Fibroblast of upper back skin (primary cell): ENCODE measurements at places on chromosomes 7 and 10.

- DNase-seq: peak; percentile 70
Observed at GRCh38 chr10:22365644-22366434, 20.5 kb downstream of the SPAG6 start.

GRCh38 chr10:62894156-62894555 lies 78.0 kb upstream of the EGR2 start:
- no peak for DNase-seq

DNA sequence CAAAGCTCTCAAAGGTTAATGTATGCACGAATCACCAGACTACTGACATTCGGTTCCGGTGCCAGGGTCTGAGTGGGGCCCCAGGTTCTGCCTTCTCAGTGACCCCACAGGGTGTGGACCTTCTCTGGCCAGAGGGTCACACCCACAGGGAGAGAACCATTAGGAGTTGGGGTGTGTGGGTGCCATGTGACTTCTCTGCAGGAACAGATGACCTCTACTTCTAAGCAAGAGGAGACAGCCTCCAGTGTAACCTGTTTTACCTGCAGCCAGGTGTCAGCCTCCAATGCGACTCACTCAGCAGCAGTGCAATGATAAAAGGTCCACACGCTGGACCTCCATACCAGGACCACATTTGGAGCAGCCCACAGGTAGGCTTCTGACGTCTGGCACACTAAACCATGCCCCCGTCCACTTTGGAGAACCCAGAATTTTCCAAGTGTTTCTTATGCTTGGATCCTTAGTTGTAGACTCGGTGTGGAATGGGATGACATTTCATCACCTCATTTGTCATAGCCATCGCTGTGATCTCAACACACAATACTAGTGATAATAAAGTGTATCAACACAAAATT lies 16.2 kb upstream of the INSIG1 start:
- DNase-seq: no peak

DNA sequence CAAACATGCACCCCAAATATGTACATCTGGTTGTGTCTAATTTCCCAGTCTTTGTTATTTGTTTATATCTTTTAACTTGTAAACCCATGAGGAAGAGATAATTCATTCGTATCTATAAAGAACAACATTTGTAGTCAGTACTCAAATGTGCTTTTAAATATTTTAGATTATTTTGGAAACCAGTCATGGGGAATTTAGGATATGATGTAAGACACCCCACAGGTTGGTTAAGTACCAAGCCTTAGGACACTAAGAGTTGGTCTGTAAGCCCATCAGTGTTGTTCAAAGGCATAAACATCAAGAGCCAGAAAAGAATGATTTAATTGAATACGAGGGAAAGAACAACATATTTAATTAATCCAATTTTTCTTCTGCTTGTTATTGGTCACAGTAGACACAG lies 421.1 kb upstream of the SEMA3C start:
- DNase-seq: peak; percentile 35

DNA sequence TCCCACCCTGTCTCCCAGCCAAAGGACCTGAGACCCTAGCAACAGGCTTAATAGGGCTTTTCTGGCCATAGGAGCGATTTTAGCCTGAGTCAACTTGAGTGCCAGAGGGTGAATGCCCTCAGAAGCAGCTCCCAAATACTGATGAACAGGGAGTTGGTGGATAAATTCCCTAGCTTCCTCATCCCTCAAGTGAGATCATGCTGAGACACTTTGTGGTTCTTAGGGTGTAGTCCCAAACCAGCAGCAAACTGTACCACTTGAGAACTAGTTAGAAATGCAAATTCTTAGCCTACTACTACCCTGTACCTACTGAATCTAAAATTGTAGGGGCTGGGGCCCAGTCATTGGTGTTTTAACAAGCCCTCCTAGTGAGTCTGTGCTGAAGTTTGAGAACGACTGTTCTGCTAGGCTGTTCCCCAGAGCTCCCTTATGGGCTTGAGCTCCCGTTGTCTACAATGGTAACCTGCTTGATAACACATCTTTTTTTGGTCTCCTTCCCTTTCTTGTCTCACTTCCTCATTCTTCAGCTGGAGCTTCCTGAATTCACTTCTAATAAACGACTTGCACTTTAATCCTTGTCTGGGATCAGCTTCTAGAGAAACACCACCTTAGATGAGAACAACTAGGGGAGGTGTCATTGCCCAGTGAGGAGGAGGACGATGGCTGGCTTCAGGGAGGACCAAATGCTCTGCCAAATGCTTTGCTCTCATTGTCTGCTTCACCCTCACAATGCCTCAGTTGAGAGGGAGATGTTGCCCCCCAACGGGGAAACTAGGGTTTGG lies 18.2 kb upstream of the CDH23 start:
- DNase-seq: no peak

DNA sequence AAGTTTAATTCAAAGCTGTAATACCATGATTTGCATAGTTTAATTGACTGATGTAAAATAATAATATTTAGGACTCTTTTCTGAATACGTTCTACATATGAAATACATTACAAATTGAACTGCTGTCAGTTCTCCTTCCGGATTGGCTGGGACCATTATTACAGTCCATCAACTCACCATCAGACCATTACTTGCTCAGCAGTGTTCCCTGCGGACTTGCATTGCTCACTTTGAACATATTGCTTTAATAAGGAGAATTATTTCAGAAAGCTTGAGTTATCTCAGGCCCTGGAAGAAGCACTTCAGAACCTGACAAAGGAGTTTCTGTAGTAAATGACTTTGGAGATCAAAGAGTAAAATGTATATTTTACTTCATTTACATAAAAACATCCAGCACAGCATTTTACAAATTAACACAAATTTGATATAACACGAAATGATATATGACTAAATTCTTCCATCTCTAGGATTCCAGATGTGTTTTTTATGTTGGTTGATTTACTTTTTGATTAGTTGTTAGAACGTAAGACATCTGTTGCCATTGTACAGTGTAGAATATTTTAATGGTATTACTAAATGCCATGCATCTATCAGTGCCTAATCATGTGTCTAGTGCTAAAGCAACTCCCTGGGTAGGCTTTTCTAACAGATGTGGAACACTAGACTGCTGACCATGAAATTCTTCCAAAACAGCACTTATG lies 418.5 kb upstream of the SEMA3A start:
- peak; percentile 59 for DNase-seq

- DNase-seq: no peak
Observed at GRCh38 chr10:13296476-13296875, 3.4 kb downstream of the PHYH start.
